H4 (cell line): ENCODE measurements at places on chromosomes 4 and X. TPM values are rescaled to one million over a fixed set of nuclear protein-coding genes. Genes with fewer than 3 reads are reported as not detected.

DNA sequence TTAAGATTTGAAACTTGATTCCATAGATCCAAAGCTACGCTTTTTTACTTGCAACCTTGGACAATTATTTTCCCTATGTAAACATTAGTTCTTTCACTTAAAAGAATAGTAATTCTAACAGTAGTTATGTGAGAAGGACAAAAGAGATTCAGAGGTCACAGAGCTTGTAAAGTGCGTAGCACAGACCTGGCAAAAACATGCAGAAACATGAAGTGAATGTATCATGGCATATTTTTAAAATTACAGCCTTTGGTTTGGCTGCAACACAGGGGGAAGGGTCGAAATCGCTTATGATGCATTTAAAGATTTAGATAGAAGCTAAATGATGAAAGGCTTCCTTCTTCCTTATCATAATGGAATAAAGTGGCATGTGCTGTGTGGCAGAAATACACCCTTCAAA, 1068.8 kb downstream of the ARAP2 start:
- no peak for DNase-seq

- no peak for DNase-seq
These were observed 961.8 kb upstream of the TENM3 start for GRCh38 chr4:181281451-181281850.

GRCh38 chr4:165606465-165607205, 227.8 kb downstream of the CPE start:
- DNase-seq: no peak

DNA sequence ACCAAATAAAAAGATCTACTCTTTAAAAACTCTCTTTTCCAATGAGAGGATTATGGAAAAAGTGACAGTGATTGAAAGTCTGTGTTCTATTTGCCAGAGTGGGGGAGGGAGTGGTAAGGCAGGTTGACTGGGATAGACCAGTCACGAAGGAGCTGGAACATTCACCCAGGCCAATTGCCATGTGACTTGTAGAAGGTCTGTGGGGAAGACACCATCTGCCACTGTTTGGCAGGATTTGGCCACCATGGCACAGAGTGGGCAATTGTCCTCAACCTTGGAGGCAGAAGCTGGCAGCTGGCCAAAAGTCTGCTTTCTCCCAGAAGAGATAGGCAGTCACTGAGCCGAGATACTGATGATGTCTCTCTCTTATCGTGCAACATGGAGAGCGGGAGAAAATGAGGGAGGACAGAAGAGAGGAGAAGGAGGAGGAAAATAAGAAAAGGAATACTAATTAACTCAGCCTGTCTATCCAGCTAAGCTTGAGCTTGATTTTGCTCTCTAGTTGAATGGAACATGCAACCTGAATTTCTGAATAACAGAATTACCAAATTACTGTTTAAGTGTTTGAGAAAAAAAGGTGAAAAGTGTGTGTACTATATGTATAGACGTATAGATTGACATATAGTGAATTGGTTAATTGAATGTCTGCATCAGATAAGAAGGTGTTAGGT, 267.1 kb downstream of the ARHGAP24 start:
- DNase-seq: no peak

The RHOH gene
- 0.49 TPM in 1 of 2 replicates, not detected in the other for total RNA-seq

The PITX2 gene
- 5.7 and 11.7 TPM in 2 replicates for total RNA-seq

- DNase-seq: peak; percentile 97
These were observed 97.0 kb downstream of the AFAP1 start for GRCh38 chr4:7842384-7843279.

GRCh38 chr4:177579649-177580048, 137.4 kb upstream of the AGA start:
- DNase-seq: no peak

DNA sequence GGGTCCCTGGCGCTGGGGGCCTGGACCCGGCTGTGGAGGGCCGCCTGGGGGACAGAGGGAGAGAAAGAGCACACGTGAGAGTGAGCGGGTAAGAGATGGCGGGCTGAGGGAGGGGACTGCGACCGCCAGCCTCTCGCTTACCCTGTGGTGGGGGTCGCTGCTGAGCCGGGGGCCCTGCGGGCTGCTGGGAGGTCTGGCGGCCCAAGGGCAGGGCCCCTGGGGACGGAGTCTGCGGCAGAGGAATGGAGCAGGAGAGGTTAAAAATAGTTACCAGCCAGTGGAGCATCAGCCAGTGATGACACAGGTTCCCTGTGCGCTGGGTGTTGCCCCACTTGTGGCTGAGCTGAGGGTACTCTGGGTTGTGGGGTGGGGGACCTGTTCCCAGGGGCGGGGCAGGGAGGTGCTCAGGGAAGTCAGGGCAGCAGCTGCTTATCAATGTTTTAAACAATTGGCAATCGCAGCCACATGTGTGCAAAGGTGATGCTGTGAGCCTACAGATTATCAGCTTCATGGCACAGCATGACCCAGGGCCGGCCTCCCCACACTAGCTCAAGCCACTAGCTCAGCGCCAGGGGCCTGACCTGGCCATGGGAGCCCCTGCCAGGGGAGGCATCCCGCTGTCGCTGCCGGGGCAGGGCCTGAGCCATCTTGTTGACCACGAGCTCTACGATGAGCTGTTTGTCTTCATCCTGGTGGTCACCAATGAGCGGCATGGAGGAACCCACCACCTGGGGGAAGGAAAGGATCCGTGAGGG, 7.5 kb upstream of the TIMP1 start:
- DNase-seq: no peak

DNA sequence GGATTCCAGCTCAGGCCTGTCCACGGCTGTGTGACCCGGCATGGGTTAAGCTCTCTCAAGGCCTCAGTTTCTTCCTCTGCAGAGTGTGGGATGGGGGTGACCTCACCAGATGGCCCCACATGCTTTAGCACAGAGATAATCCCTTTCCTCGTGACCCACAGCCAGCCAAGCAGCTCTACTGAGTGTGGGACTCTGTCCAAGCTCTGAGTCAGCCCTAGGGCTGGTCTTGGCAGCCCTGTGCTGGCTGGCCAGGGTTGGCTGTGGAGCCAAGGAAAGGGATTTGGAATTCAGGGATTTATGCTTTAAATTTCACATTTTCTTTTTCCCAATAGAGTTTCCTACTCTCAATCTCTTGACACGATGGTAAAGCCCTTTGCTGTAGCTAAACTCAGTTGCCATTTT, 19.7 kb upstream of the SPON2 start:
- peak; percentile 95 for DNase-seq

The HGFAC gene
- 0.10 and 0.39 TPM in 2 replicates for total RNA-seq

DNA sequence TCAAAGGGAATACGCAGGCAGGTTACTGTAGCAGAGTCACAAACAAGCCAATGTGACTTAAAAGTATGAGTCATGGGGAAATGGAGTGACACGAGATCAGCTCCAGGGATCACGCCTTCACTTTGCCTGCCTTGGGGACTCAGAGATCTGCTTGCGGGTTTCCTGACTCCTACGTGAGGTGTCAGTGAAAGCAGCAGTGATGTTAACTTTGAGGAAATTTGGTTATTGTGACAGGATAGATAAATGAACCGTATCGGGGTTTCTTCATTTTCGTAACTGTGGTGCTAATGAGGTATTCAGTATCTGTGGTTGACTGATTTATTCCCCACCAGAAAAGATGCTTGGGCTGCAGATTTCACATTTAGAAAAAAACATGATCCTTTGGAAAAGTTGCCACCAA, 383.3 kb upstream of the ZFP42 start:
- peak; percentile 61 for DNase-seq

The COQ2 gene
- total RNA-seq: 23.9 and 39.4 TPM in 2 replicates

The BCOR gene
- total RNA-seq: 22.8 and 23.8 TPM in 2 replicates

- no peak for DNase-seq
These were observed 10.5 kb downstream of the VAMP7 start for GRCh38 chrX:155891446-155892210.

DNA sequence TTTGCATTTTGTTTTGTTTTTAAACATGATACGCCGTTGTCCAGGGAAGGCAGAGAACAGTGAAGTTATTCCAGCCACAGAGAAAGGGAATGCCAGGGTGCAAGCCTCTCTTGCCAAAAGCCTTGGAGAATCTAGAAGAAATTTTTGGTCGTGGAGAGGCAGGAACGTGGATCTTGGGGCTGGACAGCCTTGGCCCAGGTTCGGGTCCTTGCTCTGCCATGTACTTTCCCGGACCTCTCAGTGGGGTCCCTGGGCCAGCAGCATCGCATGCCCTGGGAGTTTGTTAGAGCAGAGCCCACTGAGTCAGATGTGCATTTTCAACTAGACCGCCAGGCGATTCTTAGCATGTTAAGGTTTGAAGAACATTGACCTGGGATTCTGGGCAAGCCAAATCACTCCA, 18.6 kb downstream of the FAM9A start:
- no peak for DNase-seq

GRCh38 chr4:36747277-36748129, 466.1 kb downstream of the DTHD1 start:
- DNase-seq: no peak

- DNase-seq: no peak
These were observed 27.8 kb upstream of the OPHN1 start for GRCh38 chrX:68461093-68461492.
